ENCODE measurements at places on chromosomes 3 and 15.

DNA sequence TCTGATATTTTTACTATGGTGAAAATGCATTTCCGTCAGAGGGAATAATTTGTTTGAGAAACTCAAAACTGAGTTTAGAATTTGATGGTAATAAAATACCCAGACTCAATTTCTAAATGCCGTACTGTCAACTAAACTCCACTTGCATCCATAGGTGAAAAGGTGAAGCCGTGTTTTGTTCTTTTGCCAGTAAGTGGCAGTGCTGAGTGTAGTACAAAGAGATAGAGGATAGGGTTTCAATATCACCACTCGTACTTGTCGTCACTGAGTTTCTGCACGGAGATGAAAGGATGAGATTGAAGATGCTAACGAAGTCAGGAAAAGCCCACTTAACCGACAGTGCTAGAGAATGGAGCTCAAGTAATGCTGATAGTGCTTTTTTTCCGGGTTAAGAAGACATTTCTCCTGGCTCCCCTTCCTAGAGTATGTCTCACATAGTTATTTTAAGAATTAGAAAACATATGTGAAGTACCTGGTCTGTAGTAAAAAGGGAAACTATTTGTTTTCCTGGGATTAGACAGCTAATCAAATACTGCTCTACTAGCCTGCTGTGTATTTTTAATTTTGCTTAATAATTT lies 345.1 kb downstream of the IL5RA start:
- no peak for DNase-seq

DNA sequence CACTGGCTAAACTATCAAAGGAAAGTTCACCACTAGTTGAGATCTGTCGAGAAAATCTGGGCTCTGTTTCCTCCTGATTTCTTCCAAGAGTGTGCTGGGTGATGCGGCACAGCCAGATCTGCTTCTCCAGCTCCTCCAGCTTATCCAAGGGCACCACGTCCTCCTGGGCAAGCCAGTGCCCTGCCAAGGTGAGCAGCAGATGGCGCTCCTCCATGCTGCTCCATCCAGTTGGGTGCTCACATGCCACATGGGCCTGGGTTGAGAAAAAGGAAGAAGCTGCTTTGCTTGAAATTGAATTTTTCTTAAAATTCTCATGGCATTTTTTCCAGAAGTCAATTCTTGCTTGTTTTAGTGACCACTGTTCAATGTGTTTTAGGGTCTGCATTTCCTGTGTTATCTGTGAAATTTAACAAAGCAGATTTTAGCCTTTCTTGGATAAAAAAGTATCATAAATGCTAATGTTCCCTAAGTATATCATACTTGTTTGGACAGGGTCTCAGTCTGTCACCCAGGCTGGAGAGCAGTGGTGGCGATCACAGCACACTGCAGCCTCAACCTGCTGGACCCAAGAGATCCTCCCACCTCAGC lies 47.3 kb downstream of the EIF3J start:
- no peak for DNase-seq

GRCh38 chr3:33006571-33007286 lies 55.3 kb downstream of the CCR4 start:
- DNase-seq, result no peak

GRCh38 chr3:126533506-126533905 lies 9.6 kb downstream of the CHST13 start:
- no peak for DNase-seq

GRCh38 chr3:138296639-138297038 lies 33.0 kb downstream of the NME9 start:
- DNase-seq, result no peak

- DNase-seq, result no peak
These were observed 476.7 kb downstream of the OCA2 start for GRCh38 chr15:27622371-27622770.

GRCh38 chr3:5162102-5162501 lies 25.4 kb upstream of the EDEM1 start:
- DNase-seq, result no peak

- DNase-seq, result no peak
These were observed 6.2 kb upstream of the H1-8 start for GRCh38 chr3:129536804-129537203.

- DNase-seq, result no peak
These were observed 151.0 kb upstream of the WNT5A start for GRCh38 chr3:55637906-55638638.

GRCh38 chr3:192365571-192365970 lies 361.8 kb downstream of the FGF12 start:
- no peak for DNase-seq

DNA sequence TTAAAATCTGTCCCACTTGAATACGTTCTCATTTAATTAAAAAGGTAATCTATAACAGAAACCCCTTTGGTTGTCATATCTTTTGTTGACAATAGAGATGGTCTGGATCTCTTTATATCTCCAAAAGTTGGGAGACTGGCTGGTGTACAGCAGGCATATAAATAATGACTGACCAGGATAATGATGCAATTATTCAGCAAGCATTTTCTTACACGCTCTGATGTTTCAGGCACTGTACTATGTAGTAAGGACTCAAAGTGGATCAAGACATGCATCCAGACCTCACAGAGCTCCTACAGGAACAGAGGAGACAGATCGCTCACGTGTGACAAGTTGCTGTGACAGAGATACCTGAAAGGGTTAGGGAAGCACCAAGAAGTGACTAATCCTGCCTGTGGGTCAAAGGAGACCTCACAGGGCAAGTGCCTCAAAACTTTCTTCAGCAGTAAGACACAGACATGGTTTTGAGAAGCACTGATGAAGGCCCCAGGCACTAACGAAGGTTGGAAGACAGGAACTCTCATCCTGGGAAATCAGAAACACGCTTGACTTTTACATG lies 25.7 kb downstream of the VPS39 start:
- no peak for DNase-seq
